ENCODE measurements at places on chromosomes 6 and 20.

DNA sequence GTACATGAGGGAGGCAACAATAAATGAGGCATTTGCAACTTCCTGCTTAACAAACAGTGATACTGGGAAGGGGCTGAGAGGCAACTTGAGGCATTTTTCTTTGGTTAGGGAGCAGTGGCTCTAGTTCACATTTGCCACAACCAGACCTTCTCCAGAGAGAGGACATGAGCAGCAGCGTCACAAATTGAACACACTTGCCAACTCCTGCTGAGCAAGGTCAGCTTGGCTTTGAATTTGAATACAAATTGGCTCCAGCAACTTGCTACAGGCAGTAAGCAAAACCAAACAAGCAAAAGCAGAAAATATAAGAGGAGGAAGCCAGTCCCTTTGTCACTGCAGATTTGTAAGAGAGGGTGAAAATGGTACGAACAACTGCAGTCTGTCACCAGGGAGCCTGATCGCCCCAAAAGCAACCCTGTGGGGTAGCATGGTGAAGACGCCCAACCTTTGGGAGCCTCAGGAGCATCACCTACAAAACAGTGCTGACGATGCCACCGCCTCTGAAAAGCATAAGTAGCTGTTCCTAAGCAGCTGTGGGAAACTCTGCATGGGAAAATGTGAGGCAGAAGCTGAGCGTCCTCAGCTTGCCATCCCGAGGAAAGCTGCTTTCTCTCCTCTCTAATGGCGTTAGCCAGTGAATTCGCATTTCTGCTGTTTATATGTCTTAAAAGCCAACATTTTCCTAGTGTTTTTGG, 378.7 kb downstream of the RNGTT start:
- DNase-seq: no peak

DNA sequence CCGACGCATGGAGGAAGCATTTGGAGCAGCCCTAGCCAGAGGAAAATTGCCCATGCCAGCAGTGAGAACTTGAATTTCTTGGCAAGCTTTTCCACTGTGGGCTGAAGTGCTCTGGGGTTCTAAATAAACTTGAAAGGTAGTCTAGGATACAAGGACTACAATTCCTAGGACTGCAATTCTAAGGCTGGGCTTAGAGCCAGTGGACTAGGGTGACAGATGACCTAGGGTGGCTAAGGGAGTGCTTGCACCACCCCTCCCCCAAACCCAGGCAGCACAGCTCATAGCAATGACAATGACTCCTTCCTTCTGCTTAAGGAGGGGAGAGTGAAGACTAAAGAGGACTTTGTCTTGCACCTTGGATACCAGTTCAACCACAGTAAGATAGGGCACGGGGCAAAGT, 122.3 kb downstream of the THBS2 start:
- no peak for DNase-seq

- peak; percentile 95 for DNase-seq
Observed at GRCh38 chr20:11267131-11267761, 593.4 kb upstream of the JAG1 start.

GRCh38 chr20:10217721-10218410, 764 bp upstream of the SNAP25 start:
- DNase-seq: peak; percentile 51

- DNase-seq: no peak
Observed at GRCh38 chr6:135141728-135142127, 39.4 kb upstream of the MYB start.

GRCh38 chr6:161701056-161701455, 427.2 kb upstream of the AGPAT4 start:
- DNase-seq: no peak

DNA sequence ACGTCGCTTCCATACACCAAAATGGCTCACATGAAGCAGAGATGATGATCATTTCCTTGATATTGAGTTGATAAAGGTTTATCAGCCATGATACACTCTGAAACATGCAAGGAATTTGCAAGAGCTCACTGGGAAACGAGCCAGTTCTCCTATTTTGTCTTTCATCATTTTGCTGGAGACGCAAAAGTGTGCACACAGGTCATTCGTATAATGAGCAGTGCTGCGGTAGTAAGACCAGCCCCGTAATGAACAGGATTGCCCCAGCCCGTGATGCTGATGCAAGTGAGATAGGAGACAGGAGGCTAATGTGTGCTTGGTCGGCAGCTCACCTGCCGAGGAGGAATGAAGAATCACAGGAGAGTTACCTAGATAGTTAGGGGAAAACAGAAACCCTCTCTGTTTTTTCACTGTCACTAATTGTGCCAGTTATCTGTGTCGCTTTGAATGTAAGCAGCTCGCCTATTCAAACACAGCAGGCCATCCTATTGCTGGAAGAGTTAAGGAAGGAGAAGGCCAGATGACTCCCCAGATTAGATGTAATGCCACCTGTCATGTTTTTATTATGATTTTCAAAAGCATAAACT, 391.8 kb downstream of the SAMD5 start:
- no peak for DNase-seq

GRCh38 chr6:10397756-10398445, 17.0 kb downstream of the TFAP2A start:
- DNase-seq: no peak

DNA sequence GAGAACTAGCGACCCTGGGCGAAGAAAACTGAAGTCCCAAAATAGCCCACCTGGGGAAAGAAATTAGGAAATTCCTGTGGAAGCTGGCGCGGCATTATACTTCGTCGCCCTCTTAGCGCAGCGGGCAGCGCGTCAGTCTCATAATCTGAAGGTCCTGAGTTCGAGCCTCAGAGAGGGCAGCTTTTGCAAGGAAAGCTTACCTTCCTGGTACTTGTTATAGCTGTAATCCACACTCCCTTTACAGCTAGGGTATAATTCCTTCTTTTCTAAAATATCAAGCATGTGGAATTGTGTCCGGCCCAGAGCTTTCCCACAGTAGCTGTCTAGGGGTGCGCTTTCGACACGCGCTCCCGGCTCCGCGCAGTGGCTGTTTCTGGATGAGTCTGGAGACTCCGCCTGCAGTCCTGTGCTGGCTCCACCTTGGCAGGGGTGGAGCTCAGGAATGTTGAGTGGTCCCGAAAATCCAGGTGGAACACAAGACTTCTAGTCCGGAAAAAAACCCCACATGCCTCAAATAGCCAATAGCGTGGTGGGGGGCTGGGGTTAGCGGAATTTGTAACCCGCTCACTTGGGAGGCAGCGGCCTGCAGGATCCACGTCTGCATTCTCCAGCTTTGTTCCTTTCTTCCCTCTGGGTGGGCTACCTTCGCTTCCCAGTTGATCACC, 83.7 kb upstream of the ZNF322 start:
- DNase-seq: peak; percentile 26

All from RCC 7860 (cell line).